Stimulated activated CD4-positive, alpha-beta T cell treated with anti-CD3 and anti-CD28 coated beads, TNF-alpha, amount 100 ng/mL, for 1 hour (primary cell): ENCODE measurements at places on chromosomes 16 and 17.

GRCh38 chr16:67697422-67698185 is 21.5 kb downstream of the GFOD2 start:
- DNase-seq, result no peak

DNA sequence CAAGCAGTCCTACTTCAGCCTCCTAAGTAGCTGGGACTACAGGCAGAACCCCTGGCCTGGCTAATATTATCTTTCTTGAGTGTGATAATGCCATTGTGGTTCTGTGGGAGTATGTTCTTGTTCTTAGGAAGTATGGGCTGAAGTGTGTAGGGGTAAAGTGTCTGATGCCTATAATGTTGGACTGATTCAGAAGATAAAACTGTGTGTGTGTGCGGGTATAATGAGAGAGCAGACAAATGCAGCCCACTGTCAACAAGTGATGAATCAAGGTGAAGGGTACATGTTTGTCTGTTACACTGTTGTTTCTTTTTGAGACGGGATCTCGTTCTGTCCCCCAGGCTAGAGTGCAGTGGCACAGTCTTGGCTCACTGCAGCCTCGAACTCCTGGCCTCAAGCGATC is 127.5 kb downstream of the CLEC16A start:
- DNase-seq, result no peak

DNA sequence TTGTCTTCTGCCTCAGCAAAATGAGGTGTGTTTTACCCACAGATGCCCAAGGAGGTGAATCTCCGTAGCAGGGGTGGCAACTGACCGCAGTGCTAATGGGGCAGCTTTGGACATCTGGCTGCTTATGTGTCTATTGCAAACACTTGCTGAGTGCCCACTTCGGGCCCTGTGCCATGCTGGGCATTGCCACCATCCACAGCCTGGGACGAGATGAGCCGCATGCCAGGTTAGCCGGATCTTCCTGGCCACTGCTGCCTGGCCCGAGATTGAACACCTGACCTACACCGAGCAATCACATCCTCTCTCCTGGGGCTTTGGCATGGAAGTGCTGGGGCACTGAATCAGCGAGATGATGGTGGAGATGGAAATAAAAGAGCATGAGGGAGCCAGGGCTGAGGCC is 238.7 kb downstream of the GSG1L start:
- no peak for DNase-seq

GRCh38 chr16:52492789-52493357 is 54.1 kb downstream of the TOX3 start:
- DNase-seq, result no peak

DNA sequence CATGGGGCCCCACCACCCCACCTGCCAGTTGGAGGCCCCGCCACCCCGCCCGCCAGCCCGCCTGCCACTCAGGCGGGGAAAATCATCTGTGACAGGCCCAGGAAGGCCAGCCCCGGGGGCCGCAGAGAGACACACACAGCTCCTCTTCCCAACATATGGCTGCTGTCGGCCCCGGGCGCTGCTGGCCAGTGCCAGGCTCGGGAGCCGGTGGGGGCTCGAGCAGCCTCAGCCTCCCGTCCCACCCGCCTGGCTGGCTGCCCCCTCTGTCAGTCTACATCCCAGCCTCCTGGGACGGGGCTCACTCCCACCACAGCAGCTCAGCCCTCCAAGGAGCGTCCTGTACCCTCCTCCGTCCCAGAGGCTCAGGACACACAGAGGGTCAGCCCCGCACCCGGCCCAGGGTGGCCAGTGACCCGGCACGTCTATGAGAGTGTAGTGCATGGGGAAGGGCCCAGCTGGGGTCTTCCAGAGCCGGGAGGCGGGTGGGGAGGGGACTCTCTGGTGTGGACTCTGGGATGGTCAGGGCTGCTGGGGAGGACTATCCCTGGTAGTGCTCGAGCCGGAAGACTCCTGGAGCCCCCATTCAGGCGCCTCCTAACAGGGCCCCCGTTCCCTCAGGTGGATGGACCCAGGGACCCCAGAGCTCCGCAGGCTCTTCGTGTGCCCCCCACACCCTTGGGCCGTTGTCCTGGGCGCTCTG is 3.6 kb upstream of the PRR35 start:
- DNase-seq, result no peak

DNA sequence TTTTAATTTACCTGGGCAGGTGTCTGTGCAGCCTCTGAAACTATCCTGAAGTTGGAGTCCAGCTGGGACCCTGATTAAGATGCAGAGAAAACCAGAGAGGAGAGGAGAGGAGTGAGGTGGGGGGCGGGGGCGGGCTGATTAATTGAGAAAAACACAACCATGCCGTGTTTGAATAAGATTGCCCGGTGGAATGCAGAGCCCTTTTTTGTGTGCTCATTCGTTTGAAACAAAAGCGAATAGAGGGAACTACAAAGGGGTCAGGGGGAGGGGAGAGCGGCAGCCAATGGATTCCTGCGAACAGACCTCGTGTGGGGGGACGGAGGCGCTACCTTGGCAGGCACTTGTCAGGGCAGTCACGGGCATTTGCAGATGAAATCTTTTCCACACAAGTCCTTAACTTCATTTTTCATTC is 355.8 kb downstream of the SOX9 start:
- no peak for DNase-seq

- no peak for DNase-seq
Observed at GRCh38 chr17:36727577-36727976, 126.2 kb downstream of the MRM1 start.

GRCh38 chr16:73022534-73022933 is 25.4 kb downstream of the ZFHX3 start:
- DNase-seq, result no peak

DNA sequence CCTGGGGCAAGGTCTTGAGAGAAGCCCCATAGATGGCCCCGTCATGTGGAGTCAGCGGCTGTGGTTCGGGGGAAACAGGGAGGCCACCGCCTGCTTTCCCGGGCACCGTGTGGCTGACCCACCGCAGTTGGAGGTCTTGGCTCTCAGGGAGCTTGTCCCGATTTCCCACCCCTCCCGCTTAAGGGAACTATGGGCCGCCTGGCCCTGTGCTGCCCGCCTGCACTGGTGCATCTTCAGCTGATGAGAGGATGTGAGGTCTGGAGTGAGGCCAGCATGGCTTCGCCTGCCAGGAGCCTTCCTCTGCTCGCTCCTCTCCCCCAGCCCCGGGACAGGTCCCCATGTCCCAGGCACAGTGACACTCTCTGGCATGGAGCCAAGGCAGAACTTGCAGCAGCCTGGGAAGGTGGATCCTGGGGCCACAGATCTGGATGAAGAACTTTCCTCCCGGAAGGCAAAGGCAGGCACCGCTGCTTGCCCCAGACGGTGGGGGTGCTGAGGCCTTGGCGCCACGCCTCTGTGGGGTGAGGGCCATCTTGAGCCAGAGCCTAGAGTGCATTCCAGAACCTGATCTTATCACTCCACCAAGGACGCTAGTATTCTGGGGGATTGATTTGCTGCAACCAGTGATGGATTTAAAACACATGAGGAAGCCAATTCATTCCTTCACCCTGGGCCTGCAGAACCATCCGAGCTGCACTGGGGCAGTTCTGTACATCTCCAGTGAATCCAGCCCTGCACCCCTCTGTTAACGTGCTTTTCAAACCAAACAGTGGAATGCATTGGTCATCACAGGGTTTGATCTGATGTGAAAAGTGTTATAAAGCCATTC is 178.6 kb upstream of the TNRC6C start:
- DNase-seq, result no peak
